ENCODE measurements at places on chromosomes 13 and 19.

- no peaks in the 10 kb centered on the region for H3K27me3 ChIP-seq
- H3K4me3 ChIP-seq = no peak overlapping the region
- peaks cover 4% of the 10 kb centered on the region for H3K4me1 ChIP-seq
- no peak for DNase-seq
- H3K36me3 ChIP-seq = peaks cover 35% of the 10 kb centered on the region
Observed at GRCh38 chr13:20006206-20006605, 47.7 kb downstream of the ZMYM2 start.

- H3K27me3 ChIP-seq = peaks cover 2% of the 10 kb centered on the region
- no peak overlapping the region for H3K4me3 ChIP-seq
Observed at GRCh38 chr13:98761126-98761985, 8.9 kb upstream of the SLC15A1 start.

GRCh38 chr19:17949956-17950309, 17.0 kb upstream of the KCNN1 start:
- H3K27me3 ChIP-seq = peaks cover 47% of the 10 kb centered on the region
- H3K4me1 ChIP-seq = peaks cover 45% of the 10 kb centered on the region
- H3K4me3 ChIP-seq = peak overlapping the region; percentile 43
- H3K36me3 ChIP-seq = peaks cover 2% of the 10 kb centered on the region
- no peak for DNase-seq

- H3K4me3 ChIP-seq = no peak overlapping the region
- no peaks in the 10 kb centered on the region for H3K27me3 ChIP-seq
- no peaks in the 10 kb centered on the region for H3K4me1 ChIP-seq
- H3K27ac ChIP-seq = no peak overlapping the region
Observed at GRCh38 chr13:63942372-63942771, 2526.7 kb upstream of the PCDH20 start.

- no peak for DNase-seq
- no peak overlapping the region for H3K4me3 ChIP-seq
- H3K36me3 ChIP-seq = no peaks in the 10 kb centered on the region
- H3K4me1 ChIP-seq = no peaks in the 10 kb centered on the region
- peaks cover 1% of the 10 kb centered on the region for H3K27me3 ChIP-seq
- H3K27ac ChIP-seq = no peak overlapping the region
Observed at GRCh38 chr13:79614250-79614918, 133.4 kb downstream of the NDFIP2 start.

DNA sequence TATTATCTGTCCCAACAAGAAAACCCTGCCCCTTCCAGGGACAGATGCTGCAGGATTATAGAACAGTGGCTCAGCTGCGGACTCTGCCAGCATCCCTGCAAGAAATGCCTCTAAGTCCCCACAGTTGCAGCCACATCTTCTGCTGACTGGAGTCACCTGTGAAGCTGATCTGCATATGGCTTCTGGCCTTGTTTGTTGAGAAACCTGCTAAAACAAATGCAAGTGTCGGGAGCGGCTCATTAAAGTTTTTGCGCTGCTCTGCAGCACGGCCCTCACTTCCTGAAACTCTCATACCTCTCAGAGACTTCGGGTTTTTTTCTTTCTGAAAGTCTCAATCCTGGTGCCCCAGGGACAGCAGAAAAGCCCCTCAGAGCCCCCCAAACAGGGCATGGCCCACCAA, 725.0 kb downstream of the UQCRFS1 start:
- H3K27me3 ChIP-seq = no peaks in the 10 kb centered on the region
- no peak overlapping the region for H3K27ac ChIP-seq
- H3K4me1 ChIP-seq = no peaks in the 10 kb centered on the region
- DNase-seq = no peak
- no peaks in the 10 kb centered on the region for H3K36me3 ChIP-seq

- H3K4me1 ChIP-seq = no peaks in the 10 kb centered on the region
- no peak overlapping the region for H3K27ac ChIP-seq
- H3K36me3 ChIP-seq = no peaks in the 10 kb centered on the region
- H3K27me3 ChIP-seq = no peaks in the 10 kb centered on the region
- peak; percentile 28 for DNase-seq
Observed at GRCh38 chr13:36736119-36736726, 62.4 kb downstream of the SERTM1 start.

- no peak for DNase-seq
- H3K27me3 ChIP-seq = no peaks in the 10 kb centered on the region
Observed at GRCh38 chr13:114015111-114015968, 41.5 kb upstream of the C13orf46 start.

DNA sequence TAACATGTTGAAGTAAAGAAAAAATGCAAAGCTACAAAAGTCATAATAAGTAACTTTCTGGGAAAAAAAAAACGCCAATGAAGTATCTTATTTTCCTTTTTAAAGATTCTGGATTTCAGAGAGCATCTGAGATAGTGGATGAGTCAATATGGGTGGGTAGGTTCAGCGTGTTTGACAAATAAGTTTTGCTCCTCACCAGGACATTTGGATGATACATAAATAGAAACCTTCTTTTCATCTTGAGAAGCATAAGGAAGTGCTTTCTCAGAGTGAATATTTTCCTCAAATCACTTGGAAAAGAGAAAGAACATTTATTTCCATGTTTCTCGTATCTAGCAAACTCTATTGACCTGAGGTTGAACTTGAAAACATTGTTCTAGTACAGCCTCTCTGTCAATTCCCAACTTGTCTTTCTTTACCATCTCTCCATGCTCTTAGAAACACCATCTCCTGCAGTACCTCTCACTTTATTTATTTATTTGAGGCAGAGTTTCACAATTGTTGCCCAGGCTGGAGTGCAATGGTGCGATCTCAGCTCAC, 463.2 kb downstream of the KLF5 start:
- no peak overlapping the region for H3K4me3 ChIP-seq
- peaks cover 16% of the 10 kb centered on the region for H3K4me1 ChIP-seq
- no peaks in the 10 kb centered on the region for H3K27me3 ChIP-seq
- no peak for DNase-seq
- H3K36me3 ChIP-seq = no peaks in the 10 kb centered on the region
- no peak overlapping the region for H3K27ac ChIP-seq

DNA sequence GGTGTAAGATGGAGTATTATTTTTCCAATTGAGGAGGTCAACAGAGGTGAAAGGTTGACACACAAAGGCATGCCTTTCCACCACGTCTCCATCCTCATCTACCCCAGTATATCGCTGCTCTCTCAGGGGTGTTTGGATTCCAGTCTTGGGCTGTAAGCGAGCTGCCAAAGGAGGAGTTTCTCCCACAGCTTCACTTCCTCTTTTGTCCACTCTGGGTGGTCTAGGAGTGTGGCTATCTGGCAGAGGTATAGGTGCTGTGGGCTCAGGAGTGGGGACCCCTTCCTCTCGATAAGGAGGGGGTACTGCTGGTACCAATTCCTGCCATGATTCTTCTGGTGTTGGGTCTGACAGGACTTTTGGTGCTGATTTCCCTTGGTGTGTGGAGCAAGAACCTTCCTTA, 39.4 kb downstream of the ZNF846 start:
- H3K36me3 ChIP-seq = peaks cover 2% of the 10 kb centered on the region
- H3K4me3 ChIP-seq = no peak overlapping the region
- no peaks in the 10 kb centered on the region for H3K27me3 ChIP-seq
- no peak overlapping the region for H3K27ac ChIP-seq
- no peaks in the 10 kb centered on the region for H3K4me1 ChIP-seq
